ENCODE measurements at places on chromosomes 1 and 21. TPM values are rescaled to one million over a fixed set of nuclear protein-coding genes. Genes with fewer than 3 reads are reported as not detected.

- DNase-seq = no peak
These were observed 717 bp downstream of the CRYZL1 start for GRCh38 chr21:33640697-33641351.

DNA sequence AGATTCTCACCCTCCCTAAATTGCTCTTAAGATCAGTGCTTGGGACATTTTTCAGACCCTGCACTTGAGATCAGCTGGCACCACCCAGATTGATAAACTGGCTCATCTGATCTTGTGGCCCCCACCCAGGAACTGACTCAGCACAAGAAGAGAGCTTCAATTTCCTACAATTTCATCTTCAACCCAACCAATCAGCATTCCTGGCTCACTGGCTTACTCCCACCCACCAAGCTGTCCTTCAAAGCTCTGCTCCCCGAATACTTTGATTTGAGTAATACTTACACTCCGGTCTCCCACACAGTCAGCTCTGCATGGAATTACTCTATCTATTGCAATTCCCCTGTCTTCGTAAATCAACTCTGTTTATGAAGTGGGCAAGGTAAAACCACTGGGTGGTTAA, 461.9 kb upstream of the RGS18 start:
- no peak for DNase-seq

- no peak for DNase-seq
These were observed 163.4 kb downstream of the ADGRL4 start for GRCh38 chr1:78843111-78843510.

DNA sequence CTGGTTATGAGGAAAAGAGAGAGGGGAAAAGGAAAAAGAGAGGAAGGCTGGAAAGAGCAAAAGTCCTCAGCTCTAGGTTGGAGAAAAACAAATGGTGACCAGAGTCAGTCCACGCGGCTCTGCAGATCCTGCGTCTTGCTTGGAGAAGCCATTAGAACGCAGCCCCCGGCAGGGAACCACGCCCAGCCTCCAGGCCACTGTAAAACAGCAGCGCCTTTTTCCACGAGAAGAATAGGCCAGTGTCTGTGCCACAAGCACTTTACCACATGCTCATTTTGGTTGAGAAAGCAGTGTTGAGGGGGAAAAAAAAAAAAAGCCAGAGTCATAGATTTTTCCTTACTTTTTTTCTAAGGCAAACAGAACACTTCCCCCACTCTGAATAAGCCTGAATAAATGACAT, 846.9 kb upstream of the ADAMTS5 start:
- DNase-seq = no peak

Gene NMNAT2
- polyA plus RNA-seq = 6.0 TPM

Measured in left renal pelvis (tissue), 4 donors.